Heart right ventricle (tissue), 16 donors: ENCODE measurements at places on chromosomes 3 and 15. TPM values are rescaled to one million over a fixed set of nuclear protein-coding genes. Genes with fewer than 3 reads are reported as not detected.

The ALDH1A3 gene
- polyA plus RNA-seq, result 4.9 TPM

The LRRC2 gene
- polyA plus RNA-seq, result 49.8 TPM

DNA sequence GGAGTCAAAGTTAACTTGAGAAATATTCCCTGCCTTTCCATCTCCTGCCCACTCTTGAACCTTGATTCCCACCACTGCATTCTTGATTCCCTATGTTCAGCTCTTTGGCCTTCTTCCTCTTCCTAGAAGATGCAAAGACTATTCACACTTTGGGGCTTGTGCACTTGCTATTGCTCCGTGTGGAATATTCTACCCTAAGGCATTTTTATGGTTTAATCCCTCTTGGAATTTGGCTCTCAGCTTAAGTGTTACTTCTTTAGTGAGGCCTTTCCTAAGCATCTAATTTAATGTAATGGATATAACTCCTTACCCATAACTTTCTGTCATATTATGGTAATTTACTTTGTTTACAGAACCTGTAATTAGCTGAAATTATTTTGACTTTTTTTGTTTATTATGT is 318.9 kb upstream of the COL8A1 start:
- no peak for DNase-seq

DNA sequence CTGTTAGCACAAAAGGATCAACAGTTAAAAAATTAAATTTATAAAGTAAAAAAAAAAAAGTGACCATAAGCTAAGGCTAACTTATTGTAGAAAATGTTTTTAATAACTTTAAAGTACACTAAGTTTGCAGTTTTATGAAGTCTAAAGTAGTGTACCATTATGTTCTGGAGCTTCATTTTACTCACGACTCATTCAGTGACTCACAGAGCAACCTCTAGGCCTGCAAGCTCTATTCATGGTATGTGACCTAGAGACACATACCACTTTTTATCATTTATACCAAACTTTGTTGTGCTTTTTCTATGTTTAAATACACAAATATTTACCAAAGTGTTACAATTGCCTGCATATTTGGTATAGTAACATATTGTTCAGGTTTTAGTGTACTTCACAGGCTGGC is 1552.3 kb downstream of the OTOL1 start:
- no peak for DNase-seq

DNA sequence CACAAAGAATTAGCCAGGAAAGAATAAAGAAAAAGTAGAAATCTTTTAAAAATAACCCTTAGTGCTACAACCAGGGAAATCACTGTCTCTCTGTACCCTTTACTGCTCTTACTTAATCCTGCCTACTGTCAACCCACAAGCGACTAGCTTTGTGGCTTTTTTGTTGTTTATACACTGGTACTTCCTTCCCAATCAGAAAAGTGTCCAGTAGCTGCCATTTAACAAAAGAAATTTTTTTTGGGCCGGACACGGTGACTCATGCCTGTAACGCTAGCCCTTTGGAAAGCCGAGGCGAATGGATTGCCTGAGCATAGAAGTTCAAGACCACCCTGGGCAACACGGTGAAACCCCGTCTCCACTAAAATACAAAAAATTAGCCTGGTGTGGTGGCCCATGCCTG is 13.8 kb upstream of the FAM219B start:
- no peak for DNase-seq

The TMEM266 gene
- polyA plus RNA-seq, result not detected

The GSK3B gene
- 9.6 TPM for polyA plus RNA-seq

DNA sequence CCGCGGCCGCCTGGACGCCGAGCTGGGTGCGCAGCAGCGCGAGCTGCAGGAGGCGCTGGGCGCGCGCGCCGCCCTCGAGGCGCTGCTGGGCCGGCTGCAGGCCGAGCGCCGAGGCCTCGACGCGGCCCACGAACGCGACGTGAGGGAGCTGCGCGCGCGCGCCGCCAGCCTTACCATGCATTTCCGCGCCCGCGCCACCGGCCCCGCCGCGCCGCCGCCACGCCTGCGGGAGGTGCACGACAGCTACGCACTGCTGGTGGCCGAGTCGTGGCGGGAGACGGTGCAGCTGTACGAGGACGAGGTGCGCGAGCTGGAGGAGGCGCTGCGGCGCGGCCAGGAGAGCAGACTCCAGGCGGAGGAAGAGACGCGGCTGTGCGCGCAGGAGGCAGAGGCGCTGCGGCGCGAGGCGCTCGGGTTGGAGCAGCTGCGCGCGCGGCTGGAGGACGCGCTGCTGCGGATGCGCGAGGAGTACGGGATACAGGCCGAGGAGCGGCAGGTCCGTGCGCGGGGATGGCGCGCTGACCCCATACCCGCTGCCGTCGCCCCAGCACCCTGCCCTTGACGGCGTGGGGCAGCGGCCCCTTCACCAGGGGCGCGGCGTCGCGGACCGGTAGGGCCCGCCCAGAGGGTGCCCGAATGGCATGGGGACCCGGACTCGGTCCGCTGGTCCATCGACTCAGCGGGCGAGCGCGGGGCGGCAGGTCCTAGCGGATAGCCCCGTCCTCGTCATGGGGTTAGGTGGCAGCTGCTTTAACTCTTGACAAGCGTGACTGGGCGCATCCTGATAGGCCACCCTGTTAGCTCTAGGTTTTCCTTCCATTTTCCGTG is 848 bp downstream of the SYNM start:
- peak; percentile 69 for DNase-seq

DNA sequence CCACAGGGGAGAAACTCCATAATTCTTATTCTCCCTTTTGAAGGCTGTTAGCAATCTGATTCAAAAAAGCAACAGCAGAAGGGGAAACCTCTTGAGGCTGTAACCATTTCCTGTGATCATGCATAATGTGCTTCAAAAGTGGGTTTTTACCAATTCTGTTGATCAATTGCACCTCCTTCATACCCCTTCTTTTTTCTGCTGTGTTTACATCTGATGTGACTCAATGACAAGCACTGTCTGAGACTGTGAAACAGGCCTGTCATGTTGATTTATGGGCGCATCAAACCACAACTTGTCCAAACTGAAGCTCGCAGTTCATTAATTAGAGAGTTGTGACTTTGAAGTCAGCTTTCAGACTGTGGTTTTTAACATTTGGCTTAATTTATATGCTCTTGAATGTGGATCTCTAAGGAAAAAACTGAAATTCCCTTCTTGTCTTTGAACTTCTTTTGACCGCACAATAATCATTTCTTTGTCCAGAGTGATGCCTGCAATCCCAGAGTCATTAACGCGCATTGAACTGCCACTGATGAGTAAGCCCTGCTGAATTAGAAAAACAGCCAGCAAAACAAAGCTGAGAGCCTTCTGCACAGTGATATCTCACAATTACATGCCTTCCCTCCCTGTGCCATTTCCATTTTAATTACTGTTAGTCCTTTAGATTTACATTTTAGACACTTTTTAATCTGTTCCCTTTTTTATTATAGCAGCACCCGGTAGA is 532.8 kb downstream of the FOXP1 start:
- no peak for DNase-seq

DNA sequence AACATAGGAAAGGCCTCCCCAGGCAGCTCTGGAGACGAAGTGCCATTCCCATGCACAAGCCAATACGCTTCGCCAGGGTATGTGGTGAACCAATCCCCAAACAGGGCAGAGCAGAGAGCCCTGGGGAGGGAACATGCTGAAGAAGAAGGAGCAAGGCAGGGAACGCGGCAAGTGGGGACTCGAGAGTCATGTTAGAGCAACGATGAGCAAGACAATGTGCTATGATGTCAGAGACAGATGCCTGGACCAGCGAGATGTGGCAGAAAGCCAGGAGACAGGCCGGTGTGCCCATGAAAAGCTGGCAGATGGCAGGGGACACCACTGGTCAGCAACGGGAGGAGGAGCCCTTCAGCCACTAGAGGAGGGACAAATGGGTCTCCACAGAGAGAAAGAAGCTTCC is 39.6 kb downstream of the NIPA2 start:
- DNase-seq, result no peak

DNA sequence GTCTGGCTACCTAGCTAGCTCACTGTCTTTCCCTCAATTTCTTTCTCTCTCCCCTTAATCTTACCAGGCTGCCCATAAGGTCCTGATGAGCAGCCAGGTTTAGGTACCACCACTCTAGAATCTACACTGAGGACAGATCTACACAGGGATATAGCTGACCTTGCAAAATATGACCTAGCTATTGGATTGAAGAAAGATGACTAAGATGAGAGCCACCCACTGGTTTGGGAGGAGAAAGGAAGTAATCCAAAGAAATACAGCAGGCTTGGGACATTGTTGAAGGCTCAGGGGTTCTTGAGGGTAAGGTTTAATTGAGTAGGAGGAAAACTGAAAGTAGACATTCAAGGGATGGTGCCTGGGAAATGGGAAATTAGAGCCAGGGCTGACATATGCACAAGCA is 142.0 kb upstream of the TMC3 start:
- no peak for DNase-seq

The CNTN3 gene
- polyA plus RNA-seq, result 5.9 TPM

GRCh38 chr3:10116138-10116460 is 624 bp downstream of the BRK1 start:
- no peak for DNase-seq

The CMTM8 gene
- polyA plus RNA-seq, result 8.3 TPM

- no peak for DNase-seq
These were observed 51.2 kb downstream of the SH3GL3 start for GRCh38 chr15:83498374-83498773.
